ENCODE measurements at places on chromosomes 7 and 10. TPM values are rescaled to one million over a fixed set of nuclear protein-coding genes. Genes with fewer than 3 reads are reported as not detected.

C10orf105 gene
- not detected for total RNA-seq

- DNase-seq = no peak
- H3K27me3 ChIP-seq = no peaks in the 10 kb centered on the region
- H3K4me1 ChIP-seq = no peaks in the 10 kb centered on the region
- H3K27ac ChIP-seq = no peak overlapping the region
- H3K4me3 ChIP-seq = no peak overlapping the region
Measured at GRCh38 chr10:122229666-122230065, 41.4 kb upstream of the BTBD16 start.

DNA sequence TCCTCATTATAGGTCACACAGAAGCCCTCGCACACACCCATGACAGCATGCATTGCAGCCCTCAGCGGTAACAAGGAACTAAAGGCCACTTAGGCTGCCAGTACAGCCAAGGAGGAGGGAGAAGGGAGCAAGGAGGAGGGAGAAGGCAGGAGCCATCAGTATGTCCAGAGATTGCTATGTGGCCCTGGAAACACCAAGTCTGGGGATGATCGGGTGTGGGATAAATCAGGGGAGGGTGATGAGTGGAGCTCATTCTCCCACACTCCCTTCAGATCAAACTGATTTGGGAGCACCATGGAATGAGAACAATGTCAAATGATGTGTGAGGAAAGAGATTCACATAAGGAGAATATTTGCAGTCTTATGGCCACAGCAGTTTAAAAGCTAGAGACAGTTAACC lies 350.9 kb downstream of the TNS3 start:
- H3K27me3 ChIP-seq = no peaks in the 10 kb centered on the region
- peaks cover 13% of the 10 kb centered on the region for H3K4me1 ChIP-seq
- no peak for DNase-seq
- H3K4me3 ChIP-seq = no peak overlapping the region

AKR1C1 gene
- 14.6 TPM for total RNA-seq

- H3K27me3 ChIP-seq = peaks cover 43% of the 10 kb centered on the region
- H3K27ac ChIP-seq = no peak overlapping the region
Measured at GRCh38 chr7:142796501-142797390, 26.0 kb downstream of the PRSS2 start.

DNA sequence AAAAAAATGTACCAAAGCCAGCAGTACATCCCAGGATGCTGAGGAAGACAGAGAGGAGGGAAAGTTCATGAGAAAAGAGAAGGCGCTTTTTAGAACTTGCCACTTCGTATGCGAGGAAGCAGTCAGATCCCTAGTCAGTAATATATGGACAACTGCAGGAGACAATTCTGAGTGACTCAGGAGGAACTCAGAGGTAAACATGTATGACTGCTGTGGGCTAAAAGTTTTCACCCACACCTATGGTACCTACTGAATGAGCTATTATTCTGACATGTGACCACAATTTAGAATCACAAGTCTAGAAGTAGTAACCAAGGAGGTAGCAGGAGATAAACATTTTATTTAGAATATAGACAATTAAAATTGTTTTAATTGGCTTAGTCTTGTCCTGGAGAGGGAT lies 126.5 kb downstream of the ICA1 start:
- DNase-seq = no peak
- H3K4me3 ChIP-seq = no peak overlapping the region
- no peaks in the 10 kb centered on the region for H3K4me1 ChIP-seq

DNA sequence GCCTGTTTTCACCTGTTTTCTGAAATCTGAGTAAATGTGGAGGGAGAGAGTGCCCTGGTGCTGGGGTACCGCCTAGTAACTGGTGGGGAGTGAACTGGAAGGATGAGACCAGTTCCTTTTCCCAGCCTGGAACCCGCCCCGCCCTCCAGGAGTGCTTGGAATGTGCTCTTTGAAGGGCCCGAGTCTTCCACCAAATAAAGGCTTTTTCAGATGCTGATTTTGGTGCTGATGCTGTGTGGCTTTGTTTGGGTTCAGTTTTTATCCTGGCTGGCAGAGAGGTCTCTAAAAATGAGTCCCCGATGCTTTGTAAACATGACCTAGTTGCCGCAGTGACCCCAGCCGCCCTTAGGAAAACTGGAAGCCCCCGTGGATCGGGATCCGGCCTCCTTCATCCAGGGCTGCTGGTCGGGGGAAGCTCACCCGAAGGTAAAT lies 25.9 kb downstream of the FOXK1 start:
- H3K36me3 ChIP-seq = no peaks in the 10 kb centered on the region
- no peak overlapping the region for H3K4me3 ChIP-seq
- no peak for DNase-seq

- no peak overlapping the region for H3K4me3 ChIP-seq
- no peaks in the 10 kb centered on the region for H3K36me3 ChIP-seq
- peaks cover 4% of the 10 kb centered on the region for H3K4me1 ChIP-seq
Measured at GRCh38 chr10:93083743-93084539, 10.2 kb downstream of the CYP26A1 start.

GRCh38 chr10:121449482-121449924 lies 148.7 kb downstream of the FGFR2 start:
- no peaks in the 10 kb centered on the region for H3K27me3 ChIP-seq
- no peaks in the 10 kb centered on the region for H3K36me3 ChIP-seq
- DNase-seq = no peak
- H3K4me1 ChIP-seq = no peaks in the 10 kb centered on the region
- no peak overlapping the region for H3K27ac ChIP-seq

IGF2BP3 gene
- 1.1 TPM for total RNA-seq

GIMAP6 gene
- 11.9 TPM for total RNA-seq

GRCh38 chr7:42876182-42877068 lies 35.4 kb downstream of the C7orf25 start:
- H3K27me3 ChIP-seq = no peaks in the 10 kb centered on the region
- H3K4me3 ChIP-seq = no peak overlapping the region
- peak; percentile 73 for DNase-seq
- no peaks in the 10 kb centered on the region for H3K4me1 ChIP-seq

HYAL4 gene
- not detected for total RNA-seq

GRCh38 chr7:134865001-134865845 lies 85.8 kb downstream of the CALD1 start:
- peaks cover 11% of the 10 kb centered on the region for H3K36me3 ChIP-seq
- peaks cover 92% of the 10 kb centered on the region for H3K4me1 ChIP-seq
- no peaks in the 10 kb centered on the region for H3K27me3 ChIP-seq

DNA sequence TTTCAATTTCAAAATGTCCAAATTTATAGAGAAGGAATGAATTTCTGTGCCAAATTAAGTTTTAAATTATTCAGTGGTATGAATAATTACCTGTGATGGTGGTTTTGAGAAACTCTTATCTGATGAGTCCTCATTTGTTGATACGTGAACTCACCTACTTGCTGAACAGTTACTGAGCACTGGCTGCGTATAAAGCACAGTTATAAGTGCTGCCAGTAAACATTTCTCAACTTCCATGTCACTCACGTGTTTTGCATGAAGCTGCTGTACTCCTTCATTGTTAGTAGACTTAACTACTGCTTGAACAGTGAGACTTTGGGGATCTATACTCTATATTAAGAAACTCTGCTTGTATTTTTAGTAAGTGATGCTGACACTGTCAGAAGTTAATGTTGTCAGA lies 269.1 kb upstream of the FZD8 start:
- H3K36me3 ChIP-seq = no peaks in the 10 kb centered on the region
- DNase-seq = no peak
- H3K27ac ChIP-seq = no peak overlapping the region
- no peaks in the 10 kb centered on the region for H3K27me3 ChIP-seq
- H3K4me3 ChIP-seq = no peak overlapping the region

DNA sequence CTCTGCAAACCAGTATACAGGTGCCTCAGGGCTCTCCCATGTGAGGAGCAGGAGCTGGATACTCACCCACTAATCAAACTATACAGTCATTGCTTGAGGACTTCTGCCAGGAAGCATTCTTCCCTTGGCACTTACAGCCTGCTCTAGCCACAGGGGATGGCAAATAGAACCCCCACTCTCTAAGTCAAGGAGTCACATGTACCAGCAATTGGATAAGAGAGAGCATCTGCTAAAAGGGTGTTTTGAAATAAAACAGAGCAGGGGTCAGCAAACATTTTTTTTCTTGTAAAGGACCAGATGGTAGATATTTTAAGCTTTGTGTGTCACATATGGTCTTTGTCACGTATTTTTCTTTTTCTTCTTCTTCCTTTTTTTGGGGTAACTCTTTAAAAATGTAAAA lies 865.2 kb upstream of the GHITM start:
- H3K36me3 ChIP-seq = no peaks in the 10 kb centered on the region
- H3K27ac ChIP-seq = no peak overlapping the region
- H3K27me3 ChIP-seq = no peaks in the 10 kb centered on the region
- no peak overlapping the region for H3K4me3 ChIP-seq
